ENCODE measurements at places on chromosomes 6 and 20.

DNA sequence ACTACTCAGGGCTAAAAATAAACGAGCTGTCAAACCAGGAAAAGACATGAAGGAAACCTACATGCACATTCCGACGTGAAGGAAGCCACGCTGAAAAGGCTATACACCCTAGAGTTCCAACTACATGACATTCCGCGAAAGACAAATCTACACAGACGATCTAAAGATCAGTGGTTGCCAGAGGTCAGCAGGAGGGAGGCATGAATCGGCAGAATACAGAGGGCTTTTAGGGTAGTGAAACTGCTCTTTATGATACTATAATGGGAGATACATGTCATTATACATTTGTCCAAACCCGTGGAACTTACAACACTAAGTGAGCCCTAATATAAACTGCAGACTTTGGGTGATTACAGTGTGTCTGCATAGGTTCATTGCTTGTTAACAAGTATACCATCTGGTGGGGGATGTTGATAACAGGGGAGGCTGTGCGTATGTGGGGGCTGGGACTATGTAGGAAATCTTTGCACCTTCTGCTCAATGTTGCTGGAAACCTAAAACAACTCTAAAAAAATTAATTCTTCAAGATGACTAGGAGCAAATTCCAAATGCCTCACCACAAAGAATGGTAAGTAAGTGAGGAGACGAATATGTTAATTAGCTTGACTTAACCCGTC lies 132.2 kb upstream of the CDH4 start:
- no peak for DNase-seq

DNA sequence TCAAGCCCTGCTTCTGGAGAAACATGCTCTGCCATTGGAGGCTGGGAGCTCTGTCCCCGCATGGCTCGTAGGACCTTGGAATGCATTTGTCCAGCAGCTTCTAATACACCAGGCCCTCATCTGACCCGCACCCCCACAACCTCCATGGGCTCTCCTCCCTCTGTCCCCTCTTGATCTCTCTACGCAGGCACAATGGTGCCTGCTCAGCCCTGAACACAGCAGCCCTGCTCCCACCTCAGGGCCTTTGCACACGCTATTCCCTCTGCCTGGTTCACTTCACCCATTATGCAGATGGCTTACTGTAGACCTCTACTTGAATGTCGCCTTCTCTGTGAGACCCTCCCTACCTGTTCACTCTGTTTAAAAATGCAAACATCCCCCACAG lies 27.0 kb upstream of the PTGIS start:
- DNase-seq: no peak

GRCh38 chr6:15384901-15385300 lies 139.0 kb downstream of the JARID2 start:
- no peak for DNase-seq

- DNase-seq: no peak
Observed at GRCh38 chr6:133959667-133960368, 6.8 kb downstream of the TBPL1 start.

DNA sequence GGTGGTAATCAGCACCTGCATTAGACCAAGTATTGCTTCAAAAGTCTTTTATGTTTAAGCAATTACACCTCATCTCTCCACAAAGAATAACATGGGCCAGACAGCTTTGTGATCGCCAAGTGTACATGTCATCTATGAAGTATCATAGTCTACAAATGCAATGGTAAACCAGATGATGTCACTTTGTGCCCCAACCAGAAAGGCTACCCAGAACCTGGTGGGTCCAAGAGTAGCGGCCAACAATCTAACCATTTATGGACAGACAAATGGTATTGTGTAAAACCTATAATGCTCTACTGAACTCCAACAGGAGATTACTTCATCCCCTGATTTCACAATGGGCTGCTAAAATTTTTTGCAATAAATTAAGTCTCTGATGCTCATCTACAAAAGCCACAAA lies 295.9 kb downstream of the GMDS start:
- DNase-seq: no peak

DNA sequence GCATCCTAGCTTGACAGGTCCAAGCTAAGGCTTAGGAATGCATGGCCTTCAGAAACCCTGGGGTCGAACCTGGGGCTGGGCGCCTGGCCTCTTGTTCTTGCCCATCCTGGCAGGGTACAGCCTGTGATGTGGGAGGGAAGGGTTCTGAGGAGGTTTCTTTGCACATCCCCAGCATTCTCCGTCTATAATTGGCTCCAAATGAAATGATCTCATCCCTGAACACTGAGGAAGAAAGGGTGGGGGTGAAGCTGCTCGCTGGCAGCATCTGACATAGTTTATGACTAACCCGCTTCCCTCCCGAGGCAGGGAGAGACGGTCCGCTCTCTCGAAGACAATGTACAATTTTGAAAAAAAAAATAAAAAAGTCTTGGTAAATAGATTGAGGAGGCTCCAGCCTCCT lies 67.1 kb upstream of the ZNFX1 start:
- DNase-seq: no peak

- no peak for DNase-seq
Observed at GRCh38 chr20:3629893-3630292, 33.3 kb downstream of the GFRA4 start.

DNA sequence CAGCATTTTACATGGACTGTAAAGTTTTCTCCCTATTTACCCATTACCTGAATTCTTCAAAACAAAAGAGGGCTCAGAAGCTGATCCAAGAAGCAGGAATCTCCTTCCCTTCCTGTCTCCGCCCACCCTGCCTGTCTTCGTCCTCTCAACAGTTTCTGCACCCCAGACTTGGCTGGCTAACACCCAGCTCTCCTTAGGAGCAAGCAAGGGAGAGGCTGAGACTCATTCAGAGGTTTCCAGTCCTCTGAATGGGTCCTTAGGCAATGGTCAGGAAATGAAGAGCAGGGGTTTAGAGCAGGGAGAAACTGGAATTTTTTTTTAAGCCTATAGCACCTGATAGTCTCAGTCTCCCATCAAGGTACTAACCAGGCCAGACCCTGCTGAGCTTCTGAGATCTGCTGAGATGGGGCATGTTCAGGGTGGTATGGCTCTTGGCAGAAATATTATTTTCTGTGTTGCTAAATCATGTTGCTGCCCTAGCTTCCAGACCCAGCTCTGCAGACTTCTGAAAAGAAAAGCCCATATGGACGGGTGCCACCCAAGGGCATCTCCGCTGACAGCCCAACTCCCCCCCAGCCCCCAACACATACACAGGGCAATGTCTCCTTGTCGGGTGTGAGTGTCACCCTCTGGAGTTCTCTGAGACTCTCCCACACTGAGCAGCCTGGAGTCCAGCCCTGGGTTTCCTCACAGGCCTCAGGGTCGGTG lies 74.6 kb upstream of the CD93 start:
- no peak for DNase-seq

DNA sequence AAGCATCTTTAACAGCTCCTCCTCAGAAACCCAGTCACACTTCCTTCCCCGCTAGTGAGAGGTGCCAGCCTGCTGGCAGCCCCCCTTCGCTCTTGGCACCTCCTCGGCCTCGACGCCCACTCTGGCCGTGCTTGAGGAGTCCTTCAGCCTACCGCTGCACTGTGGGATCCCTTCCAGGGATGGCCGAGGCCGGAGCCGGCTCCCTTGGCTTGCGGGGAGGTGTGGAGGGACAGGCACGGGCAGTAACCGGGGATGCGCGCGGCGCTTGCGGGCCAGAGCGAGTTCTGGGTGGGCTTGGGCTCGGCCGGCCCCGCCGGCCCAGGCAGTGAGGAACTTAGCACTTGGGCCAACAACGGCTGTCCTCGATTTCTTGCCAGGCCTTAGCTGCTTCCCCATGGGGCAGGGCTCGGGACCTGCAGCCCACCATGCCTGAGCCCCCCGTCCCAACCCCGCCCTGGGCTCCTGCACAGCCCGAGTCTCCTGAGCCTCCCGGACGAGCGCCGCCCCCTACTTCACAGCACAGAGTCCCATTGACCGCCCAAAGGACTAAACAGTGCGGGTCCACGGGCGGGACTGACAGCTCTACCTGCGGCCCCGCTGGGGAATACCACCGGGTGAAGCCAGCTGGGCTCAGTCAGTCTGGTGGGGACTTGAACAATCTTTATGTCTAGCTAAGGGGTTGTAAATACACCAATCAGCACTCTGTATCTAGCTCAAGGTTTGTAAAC lies 51.6 kb downstream of the RIOK1 start:
- DNase-seq: no peak

GRCh38 chr6:119280668-119281067 lies 68.9 kb downstream of the MAN1A1 start:
- DNase-seq: no peak

GRCh38 chr20:24363031-24363430 lies 106.4 kb upstream of the SYNDIG1 start:
- no peak for DNase-seq
